ENCODE measurements at places on chromosomes 4 and X. TPM values are rescaled to one million over a fixed set of nuclear protein-coding genes. Genes with fewer than 3 reads are reported as not detected.

The F8A3 gene
- total RNA-seq, result 25.3 TPM

The DNASE1L1 gene
- total RNA-seq, result 21.2 TPM

The DUSP21 gene
- total RNA-seq, result not detected

The STX18 gene
- 21.8 TPM for total RNA-seq

The ANXA3 gene
- total RNA-seq, result 1.5 TPM

The NXF2B gene
- not detected for total RNA-seq

The NDNF gene
- total RNA-seq, result not detected

The PCDH7 gene
- total RNA-seq, result not detected

The TMPRSS11B gene
- total RNA-seq, result not detected

The UGT2B10 gene
- total RNA-seq, result not detected

The RAB39B gene
- 8.7 TPM for total RNA-seq

The S100G gene
- total RNA-seq, result not detected

The CT45A2 gene
- not detected for total RNA-seq

The DCAF8L2 gene
- not detected for total RNA-seq

The USP17L21 gene
- total RNA-seq, result not detected

The RS1 gene
- total RNA-seq, result not detected

The NPY1R gene
- total RNA-seq, result not detected

The ATOH1 gene
- not detected for total RNA-seq

The SSX7 gene
- total RNA-seq, result not detected

The HTR2C gene
- total RNA-seq, result not detected

The SMIM31 gene
- total RNA-seq, result not detected

The TBC1D14 gene
- total RNA-seq, result 43.1 TPM

The ZCCHC12 gene
- not detected for total RNA-seq

The IL2 gene
- total RNA-seq, result 0.75 TPM

The CLNK gene
- total RNA-seq, result not detected

The TMEM255A gene
- total RNA-seq, result not detected

The BEX2 gene
- total RNA-seq, result 3.0 TPM

The NHSL2 gene
- total RNA-seq, result 1.2 TPM

The PLXNA3 gene
- total RNA-seq, result 29.8 TPM

The LUZP4 gene
- not detected for total RNA-seq

The XG gene
- total RNA-seq, result not detected

The TIGD4 gene
- 0.14 TPM for total RNA-seq

The HS6ST2 gene
- not detected for total RNA-seq

Data from T-helper 2 cell treated with Interferon-gamma antibody and Interleukin-4, amounts not matched to agents 100 ng/mL and 5 ng/mL, for 36 hours (primary cell).